ENCODE measurements at places on chromosomes 2 and 18. TPM values are rescaled to one million over a fixed set of nuclear protein-coding genes. Genes with fewer than 3 reads are reported as not detected.

Gene NRP2
- 43.3 TPM for total RNA-seq

Gene PLB1
- 14.3 TPM for total RNA-seq

Gene ZNF142
- total RNA-seq = 10.0 TPM

Gene BCL2L11
- 16.9 TPM for total RNA-seq

Gene KCNK3
- 7.7 TPM for total RNA-seq

Gene HOXD12
- total RNA-seq = not detected

Gene CHRNG
- not detected for total RNA-seq

- no peak for DNase-seq
Measured at GRCh38 chr18:59783138-59783537, 85.9 kb upstream of the CCBE1 start.

DNA sequence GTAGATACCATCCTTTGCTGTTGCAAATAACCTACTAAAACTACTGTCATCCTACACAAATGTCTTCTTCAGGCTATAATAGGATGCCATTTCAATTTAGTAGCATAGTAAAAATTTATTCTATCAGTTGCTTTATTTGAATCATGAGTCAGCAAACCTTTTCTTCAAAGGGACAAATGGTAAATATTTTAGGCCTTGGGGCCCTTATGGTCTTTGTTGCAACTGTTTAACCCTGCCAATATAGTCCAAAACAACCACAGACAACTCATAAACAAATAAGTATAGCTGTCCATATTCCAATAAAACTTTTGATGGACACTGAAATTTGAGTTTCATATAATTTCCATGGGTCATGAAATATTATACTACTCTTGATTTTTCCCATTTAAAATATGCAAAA lies 54.0 kb upstream of the CCBE1 start:
- no peak for DNase-seq

DNA sequence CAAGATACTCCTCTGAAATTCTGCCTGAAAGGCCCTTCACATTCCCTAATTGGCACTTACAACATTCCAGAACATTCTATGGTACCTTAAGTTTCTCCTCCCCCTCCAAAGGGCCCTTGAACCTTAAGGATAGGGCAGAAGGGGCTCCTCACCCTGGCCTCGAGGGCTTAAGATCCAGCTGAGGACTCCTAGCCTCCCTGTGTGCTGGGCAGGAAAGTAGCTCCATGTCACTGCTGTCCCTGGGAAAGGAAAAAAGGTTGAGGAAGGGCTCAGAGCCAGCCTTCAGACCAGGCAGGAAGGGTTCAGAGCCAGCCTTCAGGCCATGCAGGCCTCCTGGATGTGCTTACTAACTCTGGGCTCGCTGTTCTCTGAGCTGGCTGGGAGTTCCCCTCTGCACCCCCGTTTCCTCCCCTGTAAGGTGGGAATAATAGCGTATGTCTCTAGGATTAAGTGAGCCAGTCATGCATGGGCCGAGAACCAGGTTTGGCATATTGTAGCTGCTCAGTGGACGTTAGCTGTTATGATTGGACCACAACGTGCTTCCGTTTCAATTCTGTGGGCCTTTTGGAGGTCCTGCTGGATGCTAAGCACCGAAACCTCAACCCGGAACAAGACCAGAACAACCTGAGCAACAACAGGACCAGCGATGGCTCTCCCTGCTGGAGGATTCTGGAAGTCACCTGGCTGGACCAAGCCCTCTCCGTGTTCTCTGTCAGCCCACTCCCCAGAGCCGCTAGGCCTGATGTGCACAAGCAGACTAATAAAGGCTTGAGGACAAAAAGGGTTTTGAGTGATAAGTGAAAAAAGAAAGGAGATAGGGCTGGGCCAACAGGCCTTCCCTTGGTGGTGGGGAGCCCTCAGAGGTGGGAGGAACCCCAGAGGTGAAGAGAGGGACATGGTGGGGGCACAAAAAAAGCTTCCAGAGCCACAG lies 1.0 kb upstream of the B3GNT7 start:
- no peak for DNase-seq

GRCh38 chr2:234033174-234033573 lies 17.3 kb upstream of the SPP2 start:
- no peak for DNase-seq

DNA sequence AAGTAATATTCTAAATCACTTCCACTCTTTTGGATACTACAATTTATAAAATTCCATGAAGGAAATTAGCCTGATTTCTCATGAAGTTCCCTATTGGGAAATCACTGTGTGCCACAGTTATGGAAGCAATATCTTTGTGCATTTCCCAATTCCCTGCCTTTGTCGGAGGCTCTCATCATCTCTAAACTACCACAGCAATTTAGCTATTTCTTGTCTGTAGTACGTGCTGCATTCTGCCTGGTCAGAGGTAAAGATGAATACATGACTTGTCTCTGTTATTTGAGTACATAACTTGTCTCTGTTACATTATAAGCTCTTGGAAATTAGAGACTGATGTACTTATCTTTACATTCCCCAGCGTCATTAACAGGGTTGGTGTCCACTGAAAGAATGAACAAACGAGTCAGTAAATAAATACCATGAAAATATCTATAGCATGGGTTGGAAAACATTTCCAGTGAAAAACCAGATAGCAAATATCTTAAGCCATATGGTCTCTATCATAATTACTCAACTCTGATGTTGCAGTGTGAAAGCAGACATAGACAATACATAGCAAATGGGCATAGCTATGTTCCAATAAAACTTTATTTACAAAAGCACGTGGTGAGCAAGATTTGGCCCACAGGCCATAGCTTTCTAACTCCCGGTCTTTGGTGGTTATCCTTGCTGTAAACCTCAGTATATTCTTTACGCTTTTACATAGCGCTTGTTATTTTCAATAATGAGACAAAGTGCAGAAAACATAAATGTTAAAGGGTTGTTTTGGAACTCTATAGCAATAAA lies 78.8 kb downstream of the BCL2 start:
- DNase-seq = no peak

DNA sequence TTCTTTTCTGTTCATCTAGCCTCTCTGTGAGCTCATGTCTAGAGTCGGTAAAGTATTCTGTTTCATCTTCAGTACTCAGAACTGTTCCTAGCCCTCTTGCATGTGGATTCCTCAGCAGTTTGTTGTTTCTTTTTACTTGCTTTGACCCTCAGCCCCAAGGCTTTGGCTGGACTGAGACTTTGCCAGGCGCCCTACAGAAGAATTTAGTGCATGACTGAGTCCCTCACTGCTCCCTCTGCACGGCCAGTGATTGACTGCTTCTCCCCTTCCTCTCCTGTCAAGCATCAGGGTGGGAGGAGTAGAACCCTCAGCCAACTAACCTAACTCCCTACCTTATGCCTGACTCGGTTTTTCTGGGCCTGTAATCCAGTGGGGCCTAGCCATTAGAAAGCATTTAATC lies 109.8 kb downstream of the ESCO1 start:
- DNase-seq = no peak

- DNase-seq = no peak
Measured at GRCh38 chr18:10789180-10789579, 263.4 kb downstream of the NAPG start.

GRCh38 chr2:15636972-15637785 lies 45.5 kb downstream of the DDX1 start:
- DNase-seq = peak; percentile 64

- no peak for DNase-seq
Measured at GRCh38 chr2:229641676-229642075, 72.7 kb downstream of the DNER start.

- DNase-seq = no peak
Measured at GRCh38 chr18:62543021-62543420, 20.2 kb downstream of the ZCCHC2 start.
